ENCODE measurements at places on chromosomes 5 and 9.

- no peak for DNase-seq
Observed at GRCh38 chr9:98906273-98907040, 37.2 kb upstream of the COL15A1 start.

GRCh38 chr9:37061768-37062167 lies 27.7 kb upstream of the PAX5 start:
- no peak for DNase-seq

- no peak for DNase-seq
Observed at GRCh38 chr5:111398013-111398412, 114.3 kb downstream of the STARD4 start.

DNA sequence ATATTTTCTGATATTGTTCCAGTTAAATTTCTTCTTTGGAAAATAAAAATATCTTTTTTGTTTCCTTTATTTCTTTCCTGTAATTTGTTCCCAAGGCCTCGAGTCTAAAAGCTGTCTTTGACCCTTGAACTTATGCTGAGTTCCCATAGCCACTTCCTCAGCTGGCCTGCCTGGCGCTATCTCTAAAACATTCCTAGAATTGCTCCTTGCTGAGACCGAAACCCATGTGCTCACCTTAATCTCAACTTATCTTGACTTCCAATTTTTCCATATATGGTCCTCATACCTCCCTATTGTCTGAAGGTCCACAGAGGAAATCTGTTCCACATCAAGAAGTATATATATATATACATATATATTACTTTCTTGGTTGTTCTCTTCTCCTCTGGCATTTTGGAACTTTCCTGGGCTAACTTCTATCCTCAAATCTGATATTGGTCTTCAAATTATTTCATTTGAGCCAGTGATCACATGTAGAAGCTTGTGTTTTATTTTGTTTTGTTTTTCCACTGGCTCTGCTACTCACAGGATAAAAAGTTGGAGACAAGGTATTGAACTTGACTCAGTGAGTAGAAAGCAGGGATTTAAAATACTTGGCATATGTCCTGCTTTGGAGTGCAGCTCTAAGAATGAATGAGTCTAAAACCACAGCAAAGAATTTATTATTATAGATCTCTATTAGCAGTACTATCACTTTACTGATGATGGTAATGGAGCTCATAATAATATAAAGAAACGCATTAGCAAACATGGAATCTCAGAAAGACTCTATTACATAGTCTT lies 45.2 kb downstream of the ENC1 start:
- no peak for DNase-seq

GRCh38 chr5:155126573-155126972 lies 113.0 kb downstream of the KIF4B start:
- DNase-seq, result no peak

GRCh38 chr5:82551192-82551591 lies 273.0 kb upstream of the RPS23 start:
- DNase-seq, result no peak

DNA sequence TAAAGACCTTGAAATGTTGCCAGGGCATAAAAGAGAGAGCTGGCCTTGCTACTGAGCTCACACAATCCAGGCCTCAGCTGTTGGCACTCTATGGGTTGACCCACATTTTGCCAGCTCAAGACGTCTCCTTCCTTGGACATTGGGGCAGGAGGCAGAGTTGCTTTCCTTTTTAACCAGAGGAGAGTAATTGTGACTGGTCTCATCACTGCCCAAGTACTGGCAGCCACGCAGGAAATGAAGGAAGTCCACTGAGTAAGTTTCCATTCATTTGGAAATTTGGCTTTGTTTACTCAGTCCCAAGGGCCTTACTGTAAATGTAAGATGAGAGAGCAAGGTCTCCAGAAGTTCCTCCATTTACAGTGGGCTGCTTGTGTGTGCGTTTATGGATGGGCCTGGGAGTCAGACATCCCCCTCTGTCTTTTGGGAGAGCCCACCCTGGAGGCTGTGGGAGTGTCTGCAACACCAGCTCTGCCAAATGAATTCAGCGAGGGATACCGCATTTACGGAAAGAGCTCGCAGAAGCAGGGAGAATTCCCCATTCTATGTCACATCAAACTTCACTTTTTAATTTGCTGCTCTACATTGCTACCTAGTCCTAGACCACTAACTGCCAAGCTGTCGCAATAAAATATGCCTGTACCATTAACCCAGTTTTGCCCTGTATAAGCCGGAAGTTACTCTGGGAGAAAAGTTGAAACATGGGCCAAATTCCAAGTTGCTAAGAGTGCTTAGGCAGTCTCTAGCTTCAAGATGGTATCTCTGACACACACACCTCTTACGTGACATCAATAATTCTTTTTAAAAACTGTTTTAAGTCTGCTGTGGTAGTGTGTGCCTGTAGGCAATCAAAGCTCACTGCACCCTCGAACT lies 24.5 kb upstream of the PDZD2 start:
- no peak for DNase-seq

GRCh38 chr5:109928046-109928445 lies 238.3 kb downstream of the MAN2A1 start:
- no peak for DNase-seq

GRCh38 chr5:533243-533954 lies 9.2 kb upstream of the SLC9A3 start:
- DNase-seq, result no peak

DNA sequence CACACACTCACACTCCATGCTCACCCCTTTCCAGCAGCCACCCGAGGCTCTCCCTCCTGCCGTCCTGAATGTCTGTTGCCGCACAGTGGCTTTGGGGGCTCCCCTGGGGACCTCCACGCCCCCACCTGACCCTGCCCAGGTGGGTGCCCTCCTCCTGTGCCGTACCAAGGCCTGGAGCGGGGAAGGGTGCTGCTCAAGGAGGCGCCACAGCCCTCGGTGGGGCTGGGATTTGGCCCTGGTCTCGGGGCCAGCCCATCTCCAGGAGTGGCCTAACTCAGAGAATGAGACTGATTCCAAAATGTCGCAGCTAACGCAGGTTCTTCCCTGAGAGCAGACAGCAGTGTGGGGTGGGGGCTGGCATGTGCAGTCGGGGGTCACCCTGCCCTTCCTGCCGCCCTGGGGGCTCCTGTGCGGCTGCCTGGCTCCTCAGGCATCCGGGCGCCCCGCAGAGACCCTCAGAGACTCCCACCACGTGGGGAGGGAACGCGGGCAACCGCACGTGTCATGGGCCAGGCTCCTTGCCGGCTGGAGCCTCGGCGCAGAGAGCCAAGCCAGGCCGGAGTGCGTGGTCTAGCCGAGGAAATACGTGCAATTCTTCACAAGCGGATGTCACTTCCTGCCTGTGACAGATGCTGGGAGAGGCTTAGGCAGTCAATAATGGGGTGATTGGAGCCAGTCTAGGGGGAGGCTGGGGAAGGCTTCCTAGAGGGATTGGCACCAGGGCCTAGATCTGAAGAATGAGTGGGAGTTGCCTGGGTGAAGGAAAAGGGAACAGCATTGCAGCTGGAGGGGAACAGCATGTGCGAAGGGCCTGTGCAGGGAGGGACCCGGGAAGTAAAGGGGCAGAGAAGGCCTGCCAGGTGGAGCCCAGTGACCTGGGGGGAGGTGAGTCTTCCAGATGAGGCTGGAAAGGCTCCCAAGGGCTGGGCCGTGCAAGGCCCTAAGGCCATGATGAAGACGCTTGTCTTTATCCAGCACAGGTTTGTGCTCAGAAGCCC lies 44.1 kb downstream of the C9orf50 start:
- DNase-seq, result no peak

DNA sequence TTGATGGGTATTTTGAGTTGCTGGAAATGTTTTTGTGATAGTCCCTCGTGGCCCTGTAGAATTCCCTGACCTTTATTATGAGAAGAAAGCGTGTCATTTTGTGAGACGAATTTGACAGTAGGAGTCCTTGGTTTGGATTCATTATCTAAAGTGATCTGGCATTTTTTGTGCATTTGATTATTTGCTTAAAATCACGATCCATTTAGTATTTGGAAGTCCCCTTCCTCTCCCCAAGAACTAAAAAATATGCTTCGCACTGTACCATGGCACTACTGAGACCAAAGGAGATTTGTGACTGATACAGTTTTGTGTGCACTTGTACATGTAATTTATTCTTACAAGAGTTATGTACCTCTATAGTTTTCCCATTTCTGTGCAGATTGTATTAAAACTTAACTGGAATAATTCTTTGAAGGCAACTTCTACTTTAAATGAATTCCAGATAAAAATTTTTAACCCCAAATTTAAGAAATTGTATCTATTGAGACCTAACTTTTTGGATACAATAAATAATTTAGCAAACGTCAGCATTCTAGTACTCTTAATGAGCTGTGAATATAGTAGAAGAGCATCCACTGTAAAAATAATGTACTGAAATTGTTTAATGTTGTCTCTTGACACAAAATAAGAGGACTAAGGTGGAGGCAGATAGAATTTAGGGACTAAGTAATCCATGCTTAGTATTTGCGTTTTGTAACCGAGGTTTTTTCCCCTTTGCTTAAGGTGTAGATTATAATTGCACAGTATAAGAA lies 2.1 kb downstream of the MAP3K1 start:
- DNase-seq, result no peak

DNA sequence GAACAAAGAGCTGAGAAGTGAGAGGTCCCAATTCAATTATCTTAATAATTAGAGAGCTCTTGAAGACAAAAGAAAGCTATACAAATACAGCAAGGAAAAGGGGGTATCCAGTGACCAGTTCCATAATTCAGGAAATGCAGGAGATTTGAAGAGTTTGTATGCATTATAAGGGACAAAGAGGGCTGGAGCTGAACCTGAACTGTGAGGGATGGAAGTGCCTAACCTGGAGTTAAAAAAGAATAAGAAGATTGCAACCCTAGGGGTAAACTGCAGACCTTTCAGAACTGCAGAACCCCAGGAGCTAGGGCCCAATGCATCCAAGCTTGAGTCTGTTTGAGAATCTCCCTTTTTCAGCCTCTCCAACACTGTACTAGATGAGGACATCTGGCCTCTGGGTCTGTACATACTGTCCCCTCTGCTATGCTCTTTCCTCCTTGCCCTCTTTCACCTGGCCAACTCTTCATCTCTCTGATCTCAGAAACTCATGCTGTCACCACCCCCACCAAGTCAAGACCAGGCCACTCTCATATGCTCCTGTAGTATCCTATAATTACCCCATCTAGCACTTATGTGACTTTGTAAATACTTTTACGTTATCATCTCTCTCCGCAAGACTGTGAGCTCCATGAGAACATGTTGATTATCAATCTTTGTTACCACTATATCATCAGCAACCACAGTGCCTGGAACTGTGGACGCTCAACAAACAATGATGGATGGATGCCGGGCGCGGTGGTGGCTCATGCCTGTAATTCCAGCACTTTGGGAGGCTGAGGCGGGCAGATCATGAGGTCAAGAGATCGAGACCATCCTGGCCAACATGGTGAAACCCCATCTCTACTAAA lies 6.6 kb upstream of the PRKACG start:
- DNase-seq, result no peak
